Stimulated activated CD8-positive, alpha-beta memory T cell treated with anti-CD3 and anti-CD28 coated beads, Interleukin-2, amount 100 ng/mL, for 48 hours (primary cell): ENCODE measurements at places on chromosomes 16 and 17.

DNA sequence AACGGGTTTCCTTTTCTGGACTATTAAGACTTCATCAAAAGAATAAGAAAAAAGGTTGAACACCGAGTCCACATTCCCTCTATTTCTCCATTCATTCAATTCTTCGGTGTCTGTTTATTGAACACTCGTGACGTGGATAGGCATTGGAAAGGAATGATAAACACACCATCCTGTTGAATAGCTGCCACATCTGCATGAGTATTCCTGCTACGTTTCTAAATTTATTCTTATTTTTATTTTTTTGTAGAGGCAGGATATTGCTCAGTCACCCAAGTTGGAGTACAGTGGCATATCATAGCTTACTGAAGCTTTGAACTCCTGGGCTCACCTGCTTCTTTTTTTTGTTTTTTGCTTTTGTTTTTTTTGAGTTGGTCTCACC lies 80.8 kb upstream of the CIBAR2 start:
- DNase-seq, result no peak

- no peak for DNase-seq
Measured at GRCh38 chr17:42179911-42180410, 981 bp downstream of the KCNH4 start.

GRCh38 chr16:29809850-29810698 lies 1.9 kb upstream of the PRRT2 start:
- no peak for DNase-seq

GRCh38 chr17:56320443-56320842 lies 167.2 kb downstream of the ANKFN1 start:
- no peak for DNase-seq

GRCh38 chr17:50424246-50424995 lies 1.6 kb upstream of the ACSF2 start:
- no peak for DNase-seq

GRCh38 chr16:74107795-74108610 lies 188.6 kb upstream of the PSMD7 start:
- DNase-seq, result peak; percentile 21

- DNase-seq, result no peak
Measured at GRCh38 chr17:70158180-70158579, 11.2 kb upstream of the KCNJ2 start.

GRCh38 chr16:85935974-85936760 lies 37.2 kb downstream of the IRF8 start:
- peak; percentile 64 for DNase-seq

DNA sequence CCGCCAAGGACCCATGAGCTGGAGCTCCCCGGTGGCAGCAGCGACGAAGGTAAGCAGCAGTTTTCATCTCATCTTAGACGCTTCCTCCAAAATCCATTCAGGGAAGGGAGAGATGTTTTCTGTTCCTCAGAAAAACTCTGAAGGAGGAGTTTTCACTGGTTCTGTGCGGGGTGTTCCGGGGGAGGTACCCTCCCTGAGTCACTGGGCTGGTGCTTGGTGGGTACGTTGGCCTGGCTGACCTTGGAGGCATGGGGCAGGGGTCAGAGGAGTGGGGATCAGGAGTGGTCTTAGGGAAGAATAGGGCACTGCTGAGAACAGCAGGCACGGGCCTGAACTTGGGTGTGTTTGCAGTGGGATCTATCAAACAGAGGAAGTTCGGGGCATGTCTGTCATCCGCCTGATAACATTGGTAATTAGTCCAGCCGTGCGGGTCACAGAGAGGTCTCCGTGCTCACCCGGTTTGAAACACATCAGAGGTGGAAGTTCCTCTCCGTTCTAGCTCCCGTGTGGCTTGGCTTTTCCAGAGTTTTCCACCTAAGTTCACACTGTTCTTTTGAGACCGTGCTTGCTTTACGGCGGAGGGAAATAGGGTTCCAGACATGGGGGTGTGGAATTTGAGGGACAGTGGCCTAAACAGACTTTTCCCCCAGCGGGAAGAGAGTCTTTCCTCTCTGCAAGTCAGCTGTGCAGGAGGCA lies 59.6 kb upstream of the CIBAR2 start:
- DNase-seq, result no peak

GRCh38 chr17:52202520-52203080 lies 44.1 kb upstream of the CA10 start:
- DNase-seq, result no peak

- DNase-seq, result no peak
Measured at GRCh38 chr17:39643271-39643670, 6.3 kb downstream of the STARD3 start.

DNA sequence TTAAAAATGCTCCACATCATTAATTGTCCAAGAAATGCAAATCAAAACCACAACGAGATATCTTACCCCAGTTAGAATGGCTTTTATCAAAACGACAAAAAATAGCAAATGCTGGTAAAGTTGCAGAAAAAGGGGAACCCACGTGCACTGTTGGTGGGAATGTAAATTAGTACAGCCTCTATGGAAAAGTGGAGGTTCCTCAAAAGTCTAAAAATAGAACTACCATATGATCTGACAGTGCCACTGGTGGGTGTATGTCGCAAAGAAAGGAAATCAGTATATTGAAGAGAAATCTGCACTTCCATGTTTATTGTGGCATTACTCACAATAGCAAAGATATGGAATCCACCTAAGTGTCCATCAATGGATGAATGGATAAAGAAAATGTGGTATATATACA lies 38.2 kb upstream of the ZFHX3 start:
- DNase-seq, result no peak

- DNase-seq, result peak; percentile 49
Measured at GRCh38 chr17:2796164-2797125, at the start of gene RAP1GAP2. Gene RAP1GAP2, plus strand, starts transcription at chr17:2796438. Its CDS starts 90 bp downstream, at chr17:2796528.

- no peak for DNase-seq
Measured at GRCh38 chr16:11978080-11978479, 1.5 kb downstream of the SNX29 start.

- no peak for DNase-seq
Measured at GRCh38 chr17:58308985-58309917, 19.3 kb downstream of the TSPOAP1 start.

GRCh38 chr17:16887523-16888095 lies 84.3 kb downstream of the TNFRSF13B start:
- no peak for DNase-seq

DNA sequence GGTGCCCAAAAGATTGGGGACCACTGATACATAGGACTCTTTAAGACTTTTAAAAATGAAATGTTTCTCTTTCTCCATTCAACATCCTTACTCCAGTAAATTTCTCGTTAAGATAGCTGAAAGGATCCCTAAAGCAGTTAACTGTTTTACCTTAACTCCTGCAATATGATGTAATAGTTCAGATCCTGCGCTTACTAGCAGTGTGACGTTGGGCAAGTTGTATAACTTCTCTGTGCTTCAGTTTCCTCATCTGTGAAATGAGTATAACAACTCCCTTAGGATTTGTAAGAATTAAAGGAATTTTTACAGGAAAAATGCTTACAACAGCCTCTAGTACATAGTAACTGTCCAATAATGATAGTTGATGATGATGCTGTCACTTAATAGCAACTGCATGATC lies 158.9 kb downstream of the TANC2 start:
- no peak for DNase-seq

DNA sequence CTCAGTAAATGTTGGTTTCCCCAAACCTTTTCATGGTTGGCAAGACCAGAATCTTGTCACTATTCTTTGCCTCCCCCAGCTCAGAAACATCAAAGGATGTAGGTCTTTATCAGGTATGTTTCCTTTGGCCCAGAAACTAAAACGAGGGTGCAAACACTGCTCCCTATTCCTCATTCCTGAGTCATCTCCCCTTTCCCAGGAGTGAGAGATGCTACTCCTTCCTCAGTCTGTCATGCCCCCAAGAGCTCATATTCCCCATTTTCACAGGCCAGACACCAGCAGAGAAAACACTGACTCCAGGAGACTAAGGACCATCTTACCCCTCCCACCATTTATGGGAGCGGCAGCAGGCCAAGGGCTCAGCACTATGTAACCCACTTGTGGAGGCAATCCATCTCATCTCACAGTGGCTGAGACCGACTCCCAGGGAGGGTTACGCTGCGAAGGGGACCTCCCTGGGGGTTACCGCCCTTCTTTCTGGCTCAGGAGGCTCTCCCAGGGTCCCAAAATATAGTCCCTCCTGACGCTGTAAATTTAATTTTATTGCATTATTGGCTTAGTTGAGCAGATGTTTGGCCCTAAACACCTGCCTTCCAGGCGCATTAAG lies 1.5 kb downstream of the GEMIN4 start:
- DNase-seq, result no peak

DNA sequence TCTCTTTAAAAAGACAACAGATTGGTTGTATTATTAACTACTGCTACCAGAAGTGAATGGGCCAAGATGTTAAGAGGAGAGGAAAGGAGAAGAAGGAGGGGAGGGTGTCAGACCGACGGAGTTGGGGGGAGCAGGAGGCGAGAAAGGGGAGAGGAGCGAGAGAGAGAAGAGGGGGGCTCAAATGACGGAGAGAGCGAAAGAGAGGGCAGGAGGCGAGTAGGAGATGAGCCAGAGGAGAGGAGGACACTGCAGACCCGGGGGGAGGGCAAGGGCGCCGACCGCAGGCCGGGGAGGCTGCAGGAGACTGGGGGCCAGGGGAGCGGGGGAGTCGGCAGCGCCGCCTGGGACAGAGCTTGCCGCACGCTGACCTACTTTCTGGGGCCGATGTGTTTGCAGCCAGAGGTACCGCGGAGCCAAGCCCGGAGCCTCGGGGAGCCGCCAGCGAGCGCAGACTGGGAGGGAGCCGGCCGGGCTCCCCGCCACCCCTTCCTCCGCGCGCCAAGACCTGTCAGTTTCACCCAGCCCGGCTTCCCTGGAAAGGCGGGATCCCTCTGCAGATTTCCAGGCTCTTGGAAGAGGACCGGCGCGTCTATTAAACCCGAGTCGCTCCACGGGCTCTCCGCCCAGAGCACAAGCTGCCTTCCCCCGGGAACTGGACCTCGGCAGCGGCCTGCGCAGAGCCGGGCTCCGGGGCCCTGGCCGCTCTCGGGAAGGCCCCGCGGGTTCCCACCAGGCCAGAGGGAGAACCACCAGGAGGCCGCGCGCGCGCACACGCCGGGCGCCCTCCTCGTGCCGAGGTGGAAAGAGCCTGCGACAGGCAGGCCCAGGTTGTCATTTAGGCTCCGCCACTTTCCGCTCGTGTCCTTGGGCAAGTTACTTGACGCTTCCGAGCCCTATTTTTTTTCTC lies 74.6 kb downstream of the CMC2 start:
- DNase-seq, result no peak

DNA sequence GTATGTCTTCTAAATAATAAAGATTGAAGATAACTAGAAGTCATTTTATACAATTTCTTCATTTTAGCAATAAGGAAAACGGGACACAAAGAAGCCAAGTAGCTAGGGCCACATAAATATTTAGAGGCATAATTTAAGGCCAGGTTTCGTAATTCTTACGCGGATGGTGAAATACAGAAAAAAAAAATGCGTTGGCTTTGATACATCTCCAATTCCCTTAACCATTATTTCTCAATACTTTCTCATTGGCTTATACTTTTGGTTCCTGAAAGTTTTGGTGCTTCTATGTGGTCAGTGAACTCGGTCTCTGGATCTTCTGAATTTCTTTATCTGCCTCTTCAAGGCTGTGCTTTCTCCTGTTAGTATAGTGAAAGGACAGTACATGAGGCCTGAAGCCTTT lies 888.1 kb downstream of the KCNJ2 start:
- DNase-seq, result no peak

DNA sequence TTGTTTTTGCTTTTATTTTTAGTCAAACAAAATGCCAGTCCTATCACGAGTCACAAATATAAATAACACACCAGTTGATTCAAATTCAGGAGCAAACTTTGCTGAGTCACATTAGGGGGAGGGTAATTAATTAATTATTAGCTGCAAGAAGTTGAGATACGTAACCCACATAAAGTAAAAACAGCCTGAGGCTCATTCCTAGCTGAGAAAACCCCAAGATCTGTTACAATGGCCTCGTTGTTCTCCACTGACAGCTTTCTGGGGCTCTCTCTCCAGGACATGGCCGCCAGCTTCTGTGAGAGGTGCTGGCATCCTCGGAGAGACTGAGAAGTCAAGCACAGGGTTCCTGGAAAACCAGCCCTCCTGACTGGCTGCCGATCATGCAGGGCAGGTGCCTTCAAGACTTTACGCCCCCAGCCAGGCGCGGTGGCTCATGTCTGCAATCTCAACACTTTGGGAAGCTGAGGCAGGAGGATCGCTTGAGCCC lies 11.1 kb downstream of the RAB40B start:
- no peak for DNase-seq

DNA sequence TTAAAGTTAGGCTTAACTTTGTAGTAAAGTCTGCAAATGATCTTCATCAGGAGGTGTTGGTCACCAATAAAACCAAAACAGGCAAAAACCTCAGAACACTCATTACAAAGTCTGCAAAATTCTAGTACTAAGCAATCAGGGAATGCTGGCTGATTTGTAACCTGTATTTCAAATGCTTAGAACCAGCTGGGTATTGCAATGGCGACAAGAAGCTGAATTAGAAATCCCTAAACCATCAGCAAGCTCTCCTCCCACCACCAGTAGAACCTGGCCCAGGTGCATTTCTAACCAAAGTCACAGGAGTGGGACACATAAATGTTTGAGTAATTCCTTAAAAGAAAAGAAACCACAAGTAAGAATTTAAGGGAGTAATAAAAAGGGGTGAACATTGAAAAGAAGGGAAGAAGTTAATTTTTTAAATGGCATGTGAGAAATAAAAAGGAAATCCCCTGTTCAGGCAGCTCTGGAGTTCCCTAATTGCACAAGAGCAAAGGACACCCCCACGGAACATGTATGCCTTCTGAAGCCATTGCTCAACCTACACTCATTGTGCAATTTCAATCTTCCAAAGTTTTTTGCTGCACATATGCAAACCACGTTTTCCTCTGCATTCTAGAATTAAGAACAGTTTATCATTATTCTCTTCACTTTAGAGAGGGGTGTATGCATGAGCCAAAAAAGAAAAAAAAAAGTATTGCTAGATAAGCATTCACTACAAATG lies 102.9 kb downstream of the HIC1 start:
- no peak for DNase-seq

DNA sequence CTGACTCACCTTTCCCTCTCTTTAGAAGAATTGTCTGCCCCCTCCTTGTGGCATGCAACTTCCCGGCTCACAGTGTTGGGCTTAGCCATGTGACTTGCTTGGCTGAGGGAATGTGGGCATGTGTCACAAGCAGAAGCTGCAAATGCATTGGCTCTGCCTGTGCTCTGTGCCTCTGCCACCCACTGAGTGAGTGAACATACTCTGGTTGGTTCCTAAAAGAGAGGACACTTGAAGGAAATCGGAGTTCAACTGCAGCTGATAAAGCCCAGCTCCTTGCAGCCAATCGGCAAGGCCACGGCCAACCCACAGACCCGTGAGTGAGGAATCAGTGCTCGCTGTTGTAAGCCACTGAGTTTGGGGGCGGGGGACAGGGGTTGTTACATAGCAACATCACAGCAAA lies 10.9 kb upstream of the GINS2 start:
- no peak for DNase-seq
